ENCODE measurements at places on chromosomes 16 and 17. TPM values are rescaled to one million over a fixed set of nuclear protein-coding genes. Genes with fewer than 3 reads are reported as not detected.

GRCh38 chr17:49556223-49556943 lies 19.3 kb upstream of the NXPH3 start:
- DNase-seq: peak; percentile 53

DNA sequence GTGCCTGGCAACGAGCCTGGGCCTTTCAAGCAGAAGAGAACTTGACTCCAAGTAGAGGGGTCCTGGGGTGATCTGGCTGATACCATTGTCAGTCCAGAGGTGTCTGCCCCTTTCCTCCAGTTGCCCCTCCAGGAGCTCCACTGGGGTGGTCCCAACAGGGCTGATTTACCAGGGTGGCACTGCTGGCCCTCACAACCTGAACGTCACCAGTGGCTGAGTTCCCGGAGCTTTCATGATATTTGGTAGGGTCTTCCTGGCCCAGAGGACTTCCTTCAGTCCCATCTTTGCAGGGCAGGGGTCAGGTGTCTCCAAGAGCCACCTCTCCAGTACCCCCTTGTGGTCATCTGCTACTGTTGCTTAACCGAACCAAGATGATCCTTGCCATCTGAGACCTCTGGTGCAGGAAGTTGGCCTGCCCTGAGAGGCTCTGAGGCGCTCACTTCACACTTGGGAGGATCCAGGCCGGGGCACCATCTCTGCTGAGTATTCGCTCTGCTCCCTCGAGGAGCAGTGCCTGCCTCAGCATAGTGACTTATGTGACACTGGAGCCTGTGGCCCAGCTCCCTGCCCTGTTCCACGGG lies 3.5 kb downstream of the LIMD2 start:
- peak; percentile 55 for DNase-seq

GRCh38 chr17:49344914-49345313 lies 17.1 kb downstream of the ZNF652 start:
- peak; percentile 25 for DNase-seq

DNA sequence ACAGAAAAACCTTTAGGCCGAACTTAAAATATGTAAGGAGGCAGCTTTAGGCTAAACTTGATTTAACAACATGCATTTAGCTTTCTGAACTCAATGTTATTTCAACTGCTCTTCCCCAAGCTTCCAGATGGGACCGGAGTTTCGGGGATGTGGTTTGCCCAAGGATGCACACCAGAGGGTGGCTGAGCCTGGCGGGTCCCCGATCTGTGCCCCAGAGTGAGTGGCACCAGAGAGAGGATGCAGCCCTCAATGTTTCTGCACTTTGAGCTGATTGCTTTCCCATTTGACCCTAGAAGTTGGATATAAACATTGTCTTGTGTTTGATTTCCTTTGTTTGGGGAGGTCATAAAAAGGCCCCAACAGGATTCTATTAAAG lies 348.0 kb upstream of the TNRC6C start:
- no peak for DNase-seq

DNA sequence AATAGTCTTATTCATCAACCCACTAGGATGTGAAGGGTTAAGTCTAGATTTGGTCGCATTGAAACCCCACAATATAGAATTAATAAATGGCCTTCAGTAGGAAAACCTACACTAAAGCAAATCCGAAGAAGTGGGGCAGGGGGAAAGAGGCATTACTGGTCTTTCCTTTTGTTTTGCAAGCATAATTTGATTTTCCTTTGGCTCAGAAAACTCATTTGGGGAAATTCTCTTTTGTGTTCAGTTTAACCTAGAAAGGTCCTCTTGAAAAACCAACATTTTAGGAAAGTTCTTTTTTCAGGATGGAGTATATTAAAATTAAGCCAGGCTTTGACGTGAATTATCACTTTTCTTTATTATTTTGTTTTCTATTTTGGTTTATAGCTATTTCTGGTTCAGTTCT lies 31.7 kb downstream of the ERCC4 start:
- DNase-seq: no peak

- no peak for DNase-seq
Observed at GRCh38 chr17:36723459-36724025, 122.2 kb downstream of the MRM1 start.

DNA sequence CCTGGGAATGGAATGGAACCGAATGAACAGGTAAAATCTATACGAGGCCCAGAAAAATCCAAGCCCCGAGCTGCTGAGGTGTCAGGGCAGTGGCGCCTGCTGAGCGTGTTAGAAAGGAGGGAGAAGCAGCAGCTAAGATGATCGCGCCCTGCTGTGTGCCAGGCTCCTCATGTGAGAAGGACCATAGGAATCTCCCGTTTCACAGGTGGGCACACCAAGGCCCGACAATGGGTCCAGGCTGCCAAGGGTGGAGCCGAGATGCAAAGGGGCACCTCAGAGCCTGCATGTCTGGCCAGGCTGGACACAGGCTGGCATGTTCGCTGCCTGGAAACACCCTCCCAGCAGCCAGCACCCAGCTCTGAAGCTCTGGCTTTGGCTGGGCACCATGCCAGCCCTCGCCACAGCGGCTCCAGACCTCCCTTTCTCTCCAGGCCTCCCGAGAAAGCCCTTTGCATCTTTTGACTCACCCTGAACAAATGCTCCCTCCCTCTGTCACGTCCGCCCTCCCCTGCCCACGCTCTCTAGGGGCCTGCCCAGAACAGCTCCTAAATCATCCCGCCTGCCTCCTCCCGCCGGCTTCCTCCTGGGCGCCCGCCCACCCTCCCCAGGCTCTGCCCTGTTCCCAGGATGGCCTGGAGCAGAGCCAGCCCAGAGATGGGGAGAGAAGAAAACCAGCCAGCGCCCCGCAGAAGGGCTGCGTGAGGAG lies 217.8 kb upstream of the GSE1 start:
- DNase-seq: peak; percentile 99

GRCh38 chr17:28347261-28347891 lies 10.0 kb downstream of the POLDIP2 start:
- DNase-seq: peak; percentile 95

GRCh38 chr17:37744961-37745800 lies at the start of gene HNF1B:
Gene HNF1B (minus strand): TSS chr17:37745059. CDS start chr17:37744884, 175 bp downstream.
- DNase-seq: no peak

DNA sequence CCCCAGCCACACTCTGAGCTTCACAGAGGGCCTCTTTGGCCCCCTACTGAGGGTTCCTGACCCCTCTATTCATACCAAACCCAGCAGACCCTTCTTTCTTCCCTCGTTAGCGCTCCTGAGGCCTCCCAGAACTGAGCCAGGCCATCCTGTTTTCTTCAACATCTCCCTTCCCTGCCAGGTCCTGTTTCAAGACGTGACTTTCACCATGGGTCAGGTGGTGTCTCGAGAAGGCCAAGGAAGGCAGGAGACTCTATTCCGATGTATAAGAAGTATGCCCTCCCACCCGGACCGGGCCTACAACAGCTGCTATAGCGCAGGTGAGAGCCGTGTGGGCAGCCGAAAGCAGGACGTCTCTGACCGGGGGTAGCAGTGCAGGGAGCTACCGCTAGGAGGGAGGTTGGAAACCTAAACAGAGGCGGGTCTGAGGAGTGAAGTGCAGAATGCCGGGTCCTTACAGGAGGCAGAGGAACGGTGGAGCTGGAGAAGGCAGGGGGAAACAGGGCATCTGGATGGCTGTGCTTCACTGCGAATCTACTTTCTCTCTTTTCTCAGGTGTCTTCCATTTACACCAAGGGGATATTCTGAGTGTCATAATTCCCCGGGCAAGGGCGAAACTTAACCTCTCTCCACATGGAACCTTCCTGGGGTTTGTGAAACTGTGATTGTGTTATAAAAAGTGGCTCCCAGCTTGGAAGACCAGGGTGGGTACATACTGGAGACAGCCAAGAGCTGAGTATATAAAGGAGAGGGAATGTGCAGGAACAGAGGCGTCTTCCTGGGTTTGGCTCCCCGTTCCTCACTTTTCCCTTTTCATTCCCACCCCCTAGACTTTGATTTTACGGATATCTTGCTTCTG lies 1.3 kb upstream of the SENP3 start:
- DNase-seq: no peak

GRCh38 chr16:15770107-15770506 lies 86.7 kb downstream of the MYH11 start:
- no peak for DNase-seq

DNA sequence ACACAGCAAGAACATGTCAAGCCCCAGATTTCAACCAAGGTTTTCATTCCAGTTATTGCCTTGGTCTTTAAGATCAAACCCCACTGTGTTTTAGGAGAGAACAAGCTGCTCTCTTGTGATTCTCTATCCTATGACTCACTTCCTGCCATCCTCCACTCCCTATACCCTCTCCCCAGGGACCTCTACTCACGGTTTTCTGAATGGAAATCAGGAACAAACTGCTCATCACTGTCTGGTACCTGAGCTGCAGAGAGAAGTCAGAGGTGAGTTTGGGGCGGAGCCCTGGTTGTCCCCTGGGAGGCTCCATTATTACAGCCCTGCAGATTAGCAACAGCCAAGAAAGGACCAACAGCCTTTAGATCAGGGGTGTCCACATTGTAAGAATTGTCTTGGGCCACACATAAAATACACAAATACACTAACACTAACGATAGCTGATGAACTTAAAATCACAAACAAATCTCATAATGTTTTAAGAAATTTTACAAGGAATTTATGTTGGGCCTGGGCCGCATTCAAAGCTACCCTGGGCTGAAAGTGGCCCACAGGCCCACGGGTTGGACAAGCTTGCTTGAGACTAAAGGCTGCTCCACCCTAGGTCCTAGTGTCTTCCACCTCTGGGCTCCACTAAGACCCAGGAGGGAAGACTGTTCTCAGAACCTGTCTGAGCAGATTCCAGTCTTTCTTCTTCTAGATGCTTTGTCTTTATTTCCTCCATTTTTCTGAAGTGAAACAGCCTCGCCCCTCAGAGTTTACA lies 9.7 kb downstream of the ETV4 start:
- peak; percentile 45 for DNase-seq

DNA sequence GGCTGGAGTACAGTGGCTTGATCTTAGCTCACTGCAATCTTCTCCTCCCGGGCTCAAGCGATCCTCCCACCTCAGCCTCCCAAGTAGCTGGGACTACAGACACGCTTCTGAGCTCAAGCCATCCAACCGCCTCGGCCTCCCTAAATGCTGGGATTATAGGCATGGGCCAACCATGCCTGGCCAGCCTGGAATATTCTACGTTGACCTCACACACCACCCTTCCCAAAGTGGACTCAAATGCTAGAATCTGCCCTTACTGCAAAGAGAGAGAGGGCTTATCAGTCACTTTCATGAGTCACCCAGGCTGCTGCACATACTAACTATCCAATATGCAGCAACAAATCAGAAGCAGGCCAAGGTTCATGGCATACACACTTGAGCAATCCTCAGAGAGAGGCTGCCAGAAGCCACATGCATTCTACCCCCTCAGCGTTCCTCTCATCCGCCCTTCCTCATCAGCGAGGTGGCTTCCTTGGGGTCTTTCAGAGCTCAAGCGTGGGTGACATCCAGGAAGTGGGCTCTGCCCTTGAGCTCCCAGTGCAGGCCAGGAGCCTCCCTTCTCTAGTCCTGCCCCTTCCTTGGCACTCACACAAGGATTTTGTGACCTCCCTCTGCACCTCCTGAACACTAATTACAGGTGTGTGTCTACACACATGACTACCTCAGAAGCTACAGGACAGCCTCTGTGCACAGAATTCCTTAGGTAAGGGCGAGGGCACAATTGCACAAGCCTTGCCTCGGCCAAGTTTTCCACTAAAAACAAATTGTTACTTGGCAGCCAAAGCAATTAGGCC lies 24.8 kb upstream of the SIAH1 start:
- peak; percentile 83 for DNase-seq

GRCh38 chr17:50697062-50697461 lies 10.7 kb downstream of the ANKRD40 start:
- no peak for DNase-seq

- DNase-seq: peak; percentile 97
Observed at GRCh38 chr16:56558024-56558747, 6.7 kb upstream of the MT4 start.

Gene MYH2
- not detected for total RNA-seq

Gene CD300A
- total RNA-seq: not detected

Gene WSB1
- total RNA-seq: 30.3 TPM

Gene CACNG5
- not detected for total RNA-seq

Gene MYADML2
- not detected for total RNA-seq

Gene SOCS7
- 9.7 TPM for total RNA-seq

Gene BCL6B
- total RNA-seq: not detected

Gene ARRB2
- 12.5 TPM for total RNA-seq

Gene COG4
- 85.0 TPM for total RNA-seq

All from M059J (cell line).